Activated naive CD8-positive, alpha-beta T cell treated with anti-CD3 and anti-CD28 coated beads, Interleukin-2, amount 10 ng/mL, durations not matched to agents 7 days and 5 days (primary cell): ENCODE measurements at places on chromosomes 4 and X.

GRCh38 chr4:10732914-10733415, 48.4 kb upstream of the CLNK start:
- DNase-seq, result no peak

GRCh38 chrX:72305286-72306084, at the start of gene CITED1:
TSS of gene CITED1 (minus strand) at chrX:72305914. CDS start at chrX:72302869, 3,045 bp downstream.
- DNase-seq, result peak; percentile 35

GRCh38 chrX:15343075-15343476, 7.8 kb upstream of the PIGA start:
- DNase-seq, result no peak

DNA sequence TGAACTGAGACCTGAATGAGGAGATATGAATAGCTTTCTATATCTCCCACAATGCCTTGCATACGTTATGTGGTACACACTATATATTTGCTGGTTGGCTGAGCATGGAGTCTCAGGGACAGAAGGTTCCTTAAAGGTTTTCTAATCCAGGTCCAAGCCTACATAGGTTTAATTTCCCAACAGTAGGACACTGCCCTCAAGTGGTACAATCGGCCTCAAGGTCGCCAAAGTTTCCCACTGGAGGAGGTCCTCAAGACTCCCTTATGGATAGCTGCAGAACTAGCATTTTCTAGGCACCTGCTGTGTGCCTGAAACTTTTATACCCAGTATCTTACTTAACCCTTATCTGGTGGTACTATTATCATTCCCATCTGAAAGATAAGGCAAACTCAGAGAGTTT, 21.0 kb upstream of the EFNB1 start:
- DNase-seq, result no peak

- no peak for DNase-seq
These were observed 235.3 kb upstream of the SFRP2 start for GRCh38 chr4:154024097-154024694.

DNA sequence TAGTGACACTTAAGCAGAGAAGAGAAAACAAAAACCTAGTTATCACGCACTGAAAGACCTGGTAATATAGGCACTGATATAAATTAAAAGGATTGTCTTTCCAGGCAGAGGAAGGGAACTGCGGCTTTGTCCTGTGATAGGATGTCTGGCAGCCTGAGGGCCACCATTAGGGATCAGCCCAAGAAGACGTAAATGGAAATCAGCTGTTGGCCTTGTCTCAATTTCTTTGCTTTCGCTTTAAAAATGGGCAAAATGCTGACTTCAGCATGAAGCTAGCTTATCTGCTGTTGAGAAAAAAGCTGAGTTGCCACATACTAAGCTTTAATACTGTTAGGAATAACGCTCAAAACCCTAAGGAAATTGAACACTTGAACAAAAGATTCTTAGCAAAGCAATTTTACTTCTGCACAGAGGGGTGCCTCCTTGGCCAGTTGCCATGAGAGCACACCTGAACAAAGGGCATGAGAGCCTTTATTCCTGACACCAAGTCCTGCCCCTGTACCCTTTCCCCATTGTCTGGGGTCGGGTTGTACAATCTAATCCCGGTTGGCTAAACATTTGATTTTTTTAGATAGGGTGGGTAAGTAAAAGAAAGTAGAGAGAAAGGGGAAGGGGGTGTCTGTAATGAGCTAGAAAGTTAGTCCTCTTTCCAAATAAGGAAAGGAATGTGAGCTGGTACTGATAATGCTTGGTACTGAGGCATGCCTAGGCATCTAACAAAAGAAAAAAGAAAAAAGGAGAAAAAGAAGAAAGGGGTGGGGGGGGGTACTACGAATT, 85.1 kb upstream of the UCP1 start:
- no peak for DNase-seq

DNA sequence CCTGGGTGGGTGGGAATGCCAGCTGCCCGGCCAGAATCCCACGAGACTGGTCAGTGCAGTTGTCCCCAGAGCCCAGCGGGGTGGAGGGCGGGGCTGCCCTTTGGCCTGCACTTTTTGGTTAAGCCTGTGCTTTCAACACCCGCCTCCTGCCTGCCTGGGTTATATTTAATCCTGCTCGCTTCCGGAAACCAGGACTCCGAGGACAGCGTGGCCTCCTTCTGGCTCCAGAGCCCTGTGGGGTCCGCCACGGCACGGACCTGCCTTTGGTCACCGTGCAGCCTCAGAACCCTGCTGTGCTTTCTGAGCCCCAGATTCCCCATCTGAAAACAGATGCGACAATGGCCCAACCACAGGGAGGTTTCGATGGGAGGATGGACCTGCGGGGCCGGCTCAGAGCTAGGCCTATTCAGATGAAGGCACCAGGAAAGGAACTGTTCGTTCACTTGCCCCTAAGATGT, 29.4 kb upstream of the KIAA0232 start:
- no peak for DNase-seq

DNA sequence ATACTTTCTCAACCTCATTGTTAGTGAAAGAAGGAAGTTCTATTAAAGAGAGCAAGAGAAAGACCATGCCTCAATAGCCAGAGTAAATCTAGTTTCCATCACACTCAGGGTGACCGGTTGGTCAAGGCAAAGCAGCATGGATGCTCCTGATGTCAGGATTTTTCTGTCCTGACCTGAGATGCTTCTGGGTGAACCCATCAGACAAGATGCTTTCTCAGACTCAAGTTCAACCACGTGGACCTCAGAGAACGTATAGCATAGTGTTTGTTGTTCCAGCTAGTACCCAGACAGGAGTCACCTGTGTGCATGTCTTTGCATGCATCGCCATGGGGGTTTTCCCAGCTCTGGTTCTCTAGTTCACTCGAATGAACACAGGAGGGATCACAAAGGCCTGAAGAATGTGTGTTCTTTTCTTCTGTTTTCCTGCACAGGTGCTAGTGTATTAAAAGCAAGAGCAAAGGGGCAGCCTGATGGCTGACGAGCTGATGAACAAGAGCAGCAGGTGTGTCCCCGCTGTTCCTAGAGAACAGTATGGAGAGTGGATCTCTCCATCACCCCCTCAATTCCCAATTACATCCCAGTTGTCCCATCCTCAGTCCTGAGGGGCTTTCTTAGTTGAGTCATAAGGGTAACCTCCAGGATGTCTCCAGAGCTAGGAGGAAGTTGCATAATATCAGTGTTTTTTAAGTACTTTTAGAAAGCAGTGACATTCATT, 110.5 kb upstream of the ENPP6 start:
- DNase-seq, result no peak

GRCh38 chr4:156942991-156943390, 28.6 kb downstream of the PDGFC start:
- DNase-seq, result no peak

DNA sequence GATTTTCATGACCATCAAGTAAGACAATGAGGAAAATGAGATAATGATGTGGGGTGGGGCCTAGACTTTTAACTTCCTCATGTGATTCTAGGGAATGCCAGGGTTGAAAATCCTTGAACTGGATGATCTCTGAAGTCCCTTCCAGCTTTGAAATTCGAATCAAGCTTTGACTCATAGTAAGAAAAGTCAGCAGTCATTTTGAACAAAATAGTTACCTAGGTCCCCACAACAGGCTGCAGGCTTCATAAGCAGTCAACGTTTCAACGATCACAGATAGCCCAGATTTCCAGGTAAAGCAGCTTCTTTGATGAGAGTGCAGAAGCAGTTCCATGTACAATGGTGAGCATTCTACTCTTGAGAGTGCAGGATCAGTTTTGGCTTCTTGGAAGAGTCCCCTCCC, 93.7 kb downstream of the GRIA3 start:
- no peak for DNase-seq

DNA sequence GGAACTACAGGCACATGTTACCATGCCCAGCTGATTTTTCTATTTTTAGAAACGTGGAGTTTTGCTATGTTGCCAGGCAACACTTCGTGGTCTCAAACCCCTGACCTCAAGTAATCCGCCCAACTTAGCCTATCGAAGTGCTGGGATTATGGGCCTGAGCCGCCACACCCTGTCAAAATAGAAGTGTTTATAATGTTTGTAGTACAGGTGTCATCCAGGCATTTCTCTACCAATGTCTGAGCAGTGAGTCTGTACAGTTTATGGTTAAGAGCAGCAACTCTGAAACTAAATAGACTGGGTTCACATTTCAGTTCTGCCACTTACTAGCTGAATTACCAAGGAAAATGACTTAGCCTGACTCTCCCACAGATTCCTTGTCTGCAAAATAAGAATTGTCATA, 460.4 kb upstream of the GALNT7 start:
- DNase-seq, result no peak

GRCh38 chr4:153142700-153143438, 61.4 kb upstream of the TRIM2 start:
- peak; percentile 43 for DNase-seq

DNA sequence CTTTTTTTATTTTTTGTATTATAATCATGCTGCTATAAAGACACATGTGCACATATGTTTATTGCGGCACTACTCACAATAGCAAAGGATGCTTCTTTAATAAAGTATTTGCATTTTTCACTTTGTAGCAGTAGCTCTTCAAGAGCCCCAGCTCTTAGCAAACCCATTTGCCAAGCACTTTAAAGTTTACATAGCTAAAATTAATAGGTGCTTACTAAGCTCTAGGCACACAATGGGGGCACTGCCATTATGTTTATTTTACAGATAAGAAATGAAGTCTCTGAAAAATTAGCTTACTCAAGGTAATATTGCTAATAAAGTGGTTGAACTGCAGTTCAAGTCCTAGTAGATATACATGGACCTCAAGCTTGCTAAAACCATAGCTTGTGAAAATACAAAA, 230.3 kb upstream of the ARHGAP24 start:
- DNase-seq, result no peak

- DNase-seq, result no peak
These were observed 59.8 kb downstream of the PACRGL start for GRCh38 chr4:20760053-20760452.

DNA sequence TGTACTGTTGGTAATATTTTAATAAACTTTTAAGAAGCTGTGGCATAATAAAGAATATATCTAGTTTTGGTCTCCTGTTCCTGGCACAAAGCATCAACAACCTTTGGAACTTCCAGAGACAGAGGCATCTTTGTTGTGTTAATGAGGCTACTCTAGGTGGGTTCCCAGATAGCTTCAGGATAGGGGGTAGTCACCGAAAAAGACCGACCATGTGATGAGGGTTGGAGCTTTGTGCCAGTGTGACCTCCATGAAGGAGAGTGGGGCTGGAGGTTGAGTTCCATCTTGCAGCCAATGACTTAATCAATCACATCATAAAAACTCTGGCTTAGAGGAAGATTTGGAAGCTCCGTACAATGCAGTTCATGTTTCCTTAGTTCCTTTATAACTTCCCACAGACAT, 9.9 kb downstream of the PPAT start:
- no peak for DNase-seq

- DNase-seq, result no peak
These were observed 950.1 kb downstream of the FAT4 start for GRCh38 chr4:126264839-126265238.

DNA sequence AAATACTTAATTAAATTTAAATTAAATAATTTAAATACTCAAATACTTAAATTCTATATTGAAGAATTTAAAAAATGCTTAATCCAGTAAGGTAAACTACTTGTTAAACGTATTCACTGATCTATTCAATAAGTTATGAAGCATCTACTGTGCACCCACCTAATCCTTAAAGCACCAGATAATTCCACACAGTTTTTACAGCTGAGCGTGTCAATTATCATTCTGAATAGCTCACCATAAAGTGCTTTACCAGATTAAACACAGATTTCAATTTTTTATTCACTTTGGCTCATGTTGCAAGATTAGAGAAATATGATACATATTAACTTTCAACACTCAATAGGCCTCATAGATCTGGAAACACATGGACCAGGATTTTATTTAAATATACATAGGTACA, 79.2 kb upstream of the DDIT4L start:
- no peak for DNase-seq
